Putamen (tissue), 1 donor: ENCODE measurements at places on chromosomes 5 and 9.
A peak's percentile ranks its signal among the peaks of the same experiment; 100 is the strongest.

GRCh38 chr9:75907923-75908322 is 17.4 kb downstream of the PCSK5 start:
- DNase-seq, result no peak

DNA sequence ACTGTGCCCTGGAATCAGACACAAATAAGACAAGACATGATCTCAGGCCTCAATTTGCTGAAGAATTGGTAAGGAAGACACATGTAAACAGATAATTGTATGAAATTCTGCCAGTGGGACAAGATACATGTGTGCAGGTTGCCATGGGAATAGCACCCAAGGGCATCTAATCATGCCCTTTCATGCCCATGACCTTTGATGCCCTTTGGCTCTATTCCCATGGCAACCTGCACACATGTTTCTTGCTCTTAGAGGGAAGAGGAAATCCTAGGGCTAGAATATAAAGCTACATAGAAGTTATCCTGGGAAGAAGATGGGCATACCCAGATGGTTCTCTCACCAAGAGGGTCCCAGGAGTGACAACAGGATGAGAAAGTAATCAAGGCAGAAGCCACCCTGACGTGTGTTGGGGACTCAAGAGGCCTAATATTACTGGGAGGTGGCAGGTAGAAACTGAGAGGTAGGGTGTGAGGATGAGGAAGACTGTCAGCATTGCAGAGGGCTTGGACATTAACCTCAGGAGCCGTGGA is 34.4 kb downstream of the P4HA2 start:
- no peak for DNase-seq

DNA sequence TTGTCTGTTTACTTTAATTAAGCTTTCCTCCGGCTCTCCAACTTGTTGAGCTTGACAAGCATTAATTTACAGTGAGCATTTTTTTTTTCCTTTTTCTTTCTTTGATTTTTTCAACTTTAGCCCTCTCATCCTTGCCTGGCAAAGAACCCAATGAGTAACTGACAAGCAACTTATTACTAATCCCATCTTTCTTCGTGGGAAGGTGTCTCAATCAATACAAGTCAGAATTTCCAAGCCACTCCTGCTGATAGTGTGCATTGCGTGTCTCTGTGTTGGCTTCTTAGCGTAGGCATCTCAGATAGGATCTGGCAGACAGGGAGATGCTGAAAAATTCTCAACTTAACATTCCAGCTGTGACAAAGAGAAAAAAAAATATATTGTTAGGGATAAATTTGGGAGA is 527.7 kb upstream of the WWC1 start:
- DNase-seq, result peak; percentile 67

- no peak for DNase-seq
Measured at GRCh38 chr5:131521252-131521651, 113.8 kb downstream of the RAPGEF6 start.

- DNase-seq, result no peak
Measured at GRCh38 chr9:6383551-6384225, 29.3 kb upstream of the UHRF2 start.

DNA sequence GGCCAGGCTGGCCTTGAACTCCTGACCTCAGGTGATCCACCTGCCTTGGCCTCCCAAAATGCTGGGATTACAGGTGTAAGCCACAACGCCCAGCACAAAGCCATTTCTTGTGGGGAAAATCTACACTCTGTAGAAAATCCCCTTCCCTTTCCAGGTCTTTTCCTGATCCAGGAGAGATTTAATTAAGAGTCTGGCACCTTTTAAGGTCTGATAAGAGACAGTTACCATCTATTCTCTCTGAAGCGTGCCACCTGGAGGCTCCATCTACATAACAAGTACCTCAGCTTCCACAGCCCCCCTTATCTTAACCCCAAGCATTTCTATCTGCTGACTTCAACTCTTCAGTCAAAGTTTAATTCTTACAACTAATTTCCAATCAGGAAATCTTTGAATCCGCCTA is 71.4 kb upstream of the CDK20 start:
- DNase-seq, result no peak

DNA sequence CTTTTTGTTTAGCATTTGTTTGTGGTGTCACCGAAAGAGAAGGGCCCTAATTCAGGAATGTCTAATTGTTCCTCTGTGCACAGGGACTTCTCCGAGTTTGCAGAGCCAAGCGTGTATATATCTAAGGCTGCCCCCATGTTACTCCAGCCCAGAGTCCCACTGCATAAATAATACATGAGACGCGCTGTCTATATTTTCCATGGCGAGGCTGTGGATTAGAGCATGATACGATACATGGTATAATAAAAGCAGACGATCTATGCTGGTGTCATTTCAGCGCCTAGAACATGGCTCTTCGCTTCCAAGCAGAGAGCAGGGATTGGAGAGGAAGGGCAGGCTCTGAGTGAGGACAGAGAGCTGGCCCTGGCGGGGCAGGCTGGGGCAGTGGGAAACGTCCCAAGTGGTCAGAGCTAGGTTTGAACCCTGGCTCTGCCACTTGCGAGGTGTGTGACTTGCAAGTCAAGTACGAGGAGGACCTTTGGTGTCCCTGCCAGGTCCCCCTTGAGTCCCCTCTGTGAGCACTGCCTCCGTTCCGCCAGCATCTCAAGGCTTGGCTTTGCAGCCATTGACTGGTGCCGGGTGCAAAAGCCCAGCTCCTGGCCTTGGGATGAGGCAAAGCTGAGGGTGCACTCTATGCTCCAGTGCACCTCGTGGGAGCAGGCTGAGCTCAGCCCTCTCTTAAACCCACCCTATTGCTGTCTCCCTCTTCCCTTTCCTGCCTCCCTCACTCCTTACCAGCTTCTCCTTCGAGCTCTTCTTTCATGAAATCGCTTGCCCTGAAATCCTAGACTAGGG is 29.2 kb upstream of the LAMC3 start:
- DNase-seq, result no peak

DNA sequence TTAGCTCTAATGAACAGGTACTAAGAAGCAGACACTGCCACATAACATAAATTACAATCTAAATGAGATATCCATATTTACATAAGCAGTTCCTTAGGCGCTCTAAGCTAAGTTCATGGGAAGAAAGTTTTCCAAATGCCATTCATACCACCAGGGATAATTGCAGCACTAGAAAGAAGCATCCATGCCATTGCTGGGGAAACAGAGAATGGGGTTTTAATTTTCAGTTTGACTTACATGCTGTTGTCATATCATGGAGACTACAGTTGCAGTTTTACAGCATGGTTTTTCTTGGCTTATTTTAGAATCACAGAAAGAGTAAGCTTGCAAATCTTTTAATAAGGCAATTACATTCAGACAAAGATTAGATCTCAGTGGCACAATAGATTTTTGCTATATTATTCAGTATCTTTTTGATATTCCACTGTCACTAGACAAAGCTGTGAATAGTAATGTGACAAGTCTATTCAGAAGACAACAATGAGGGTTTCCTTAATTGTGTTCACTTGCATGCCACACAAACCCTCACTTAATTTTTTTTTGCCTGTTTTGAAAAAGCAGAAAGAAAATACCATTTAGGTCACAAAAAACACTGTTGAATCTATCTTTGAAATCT is 108.4 kb upstream of the ELAVL2 start:
- DNase-seq, result no peak

DNA sequence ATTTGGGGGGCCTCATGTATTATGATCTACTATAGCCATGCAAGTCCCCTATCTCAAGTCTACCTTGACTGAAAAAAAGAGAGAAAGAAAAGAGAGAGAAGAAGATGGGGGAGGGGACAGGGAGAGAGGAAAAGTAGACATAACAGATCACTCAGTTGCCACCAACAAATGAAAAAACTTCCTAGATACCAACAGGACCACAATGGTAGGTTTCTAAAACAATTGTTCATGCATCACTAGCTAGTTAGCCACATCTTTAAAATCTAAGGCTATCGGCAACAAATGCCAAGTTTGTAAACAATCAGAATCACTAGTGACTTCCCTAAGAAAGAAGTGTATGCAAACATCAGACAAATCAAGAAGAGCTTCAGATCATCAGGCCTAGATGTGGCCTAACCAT is 328.2 kb downstream of the BNC2 start:
- no peak for DNase-seq

- no peak for DNase-seq
Measured at GRCh38 chr9:126341426-126341825, 14.8 kb downstream of the MVB12B start.

GRCh38 chr9:123835821-123836220 is 94.1 kb downstream of the DENND1A start:
- no peak for DNase-seq

- DNase-seq, result no peak
Measured at GRCh38 chr5:169036079-169036805, 264.7 kb downstream of the SLIT3 start.

DNA sequence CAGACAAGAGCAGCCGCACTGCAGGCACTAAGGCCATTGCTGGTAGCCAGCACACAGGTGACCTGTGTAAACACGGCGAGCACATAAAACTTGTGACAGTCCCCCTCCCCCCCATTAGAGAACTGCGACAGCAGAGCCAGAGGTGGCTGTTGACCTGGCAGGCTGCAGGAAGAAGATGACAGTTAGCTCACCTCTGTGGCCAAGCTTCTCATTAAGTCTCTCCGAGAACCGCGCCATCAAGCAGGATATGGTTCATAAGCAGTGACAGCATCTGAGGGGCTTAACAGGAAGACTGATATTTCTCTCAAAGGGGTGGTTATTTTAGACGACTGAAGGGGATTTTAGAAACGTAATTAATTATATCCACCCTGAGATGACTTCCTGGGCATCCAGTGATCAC is 5.2 kb downstream of the SURF4 start:
- DNase-seq, result no peak

GRCh38 chr5:108681079-108681921 is 66.4 kb upstream of the FER start:
- peak; percentile 50 for DNase-seq

GRCh38 chr5:169029661-169030274 is 271.2 kb downstream of the SLIT3 start:
- no peak for DNase-seq

DNA sequence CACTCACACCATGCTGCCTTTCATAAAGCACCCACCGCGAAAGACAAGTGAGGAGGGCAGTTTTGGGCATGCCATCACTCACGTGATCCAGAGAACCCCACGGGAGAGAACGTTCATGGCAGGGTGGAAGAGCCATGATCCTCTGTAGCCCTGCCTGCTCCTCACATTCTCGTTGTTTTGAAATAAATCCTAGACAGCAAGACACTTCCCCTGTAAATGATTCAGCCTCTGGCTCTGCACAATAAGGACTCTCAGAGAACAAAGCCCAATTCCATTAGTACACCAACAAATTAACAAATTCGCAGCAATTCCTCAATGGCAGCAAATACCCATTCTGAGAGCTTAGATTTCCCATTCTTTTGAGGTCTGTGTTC is 71.5 kb downstream of the WNK2 start:
- no peak for DNase-seq

DNA sequence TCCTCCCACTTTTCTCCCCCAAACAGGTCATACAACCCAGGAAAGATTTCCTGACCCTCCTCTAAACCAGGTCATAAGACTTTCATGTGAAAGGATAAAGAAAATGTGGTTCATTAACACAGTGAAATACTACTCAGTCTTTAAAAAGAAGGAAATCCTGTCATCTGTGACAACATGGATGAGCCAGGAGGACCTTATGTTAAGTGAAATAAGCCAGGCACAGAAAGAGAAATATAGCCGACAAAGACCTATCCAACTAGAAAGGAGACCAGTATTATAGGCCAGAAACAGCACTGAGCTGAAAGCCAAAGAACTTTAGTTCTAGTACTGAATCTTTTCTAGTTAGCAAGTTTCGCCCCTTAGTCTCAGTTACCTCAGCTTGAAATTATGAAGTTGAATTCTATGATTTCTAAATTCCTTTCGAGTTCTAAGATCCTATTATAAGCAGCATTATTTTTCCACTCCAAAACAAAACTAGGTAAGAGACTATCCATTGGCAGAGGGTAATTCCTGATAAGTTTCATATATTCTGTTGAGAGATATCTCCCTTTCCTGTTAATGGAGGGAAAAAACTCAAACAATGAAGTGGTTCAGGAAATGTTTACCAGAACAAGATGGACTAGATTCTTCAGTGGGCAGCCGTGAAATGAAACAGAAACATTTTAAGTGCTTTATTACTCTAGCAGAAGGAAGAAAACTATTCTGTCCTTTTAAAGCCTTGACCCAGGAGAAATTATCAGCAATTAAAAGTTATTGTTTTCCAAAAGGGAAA is 42.5 kb downstream of the GNA14 start:
- DNase-seq, result no peak

DNA sequence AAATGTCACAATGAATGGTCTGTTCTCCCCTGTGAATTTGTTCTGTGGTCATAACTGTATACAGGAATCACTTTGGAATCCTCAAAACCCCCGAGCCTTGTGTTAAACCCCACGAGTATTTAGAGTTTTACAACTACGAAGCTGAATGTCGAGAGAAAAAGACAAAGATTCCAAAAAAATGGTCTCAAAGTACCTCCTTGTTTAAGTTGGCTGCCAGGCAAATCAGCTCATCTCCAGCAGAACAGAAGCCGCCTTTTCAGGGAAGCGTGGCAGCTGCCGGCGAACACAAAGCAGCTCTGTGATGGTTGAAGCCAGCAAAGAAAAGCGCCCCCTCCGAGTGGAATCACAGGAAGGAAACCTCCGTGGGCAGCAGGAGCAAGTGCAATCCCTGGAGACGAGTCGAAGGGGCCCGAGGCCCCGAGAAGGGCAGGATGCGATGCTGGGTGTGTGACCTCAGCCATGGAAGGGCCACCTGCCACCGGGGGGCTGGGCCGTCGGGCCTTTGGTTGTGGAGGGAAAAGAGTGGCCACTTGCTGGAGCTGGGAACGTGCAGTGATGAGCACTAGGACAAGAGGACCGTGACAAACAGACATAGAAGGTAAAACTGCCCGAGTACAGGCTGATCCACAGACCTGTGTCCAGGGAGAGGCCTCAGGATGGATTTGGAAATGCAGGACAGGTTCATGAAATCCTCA is 706.4 kb downstream of the SEMA5A start:
- peak; percentile 92 for DNase-seq

DNA sequence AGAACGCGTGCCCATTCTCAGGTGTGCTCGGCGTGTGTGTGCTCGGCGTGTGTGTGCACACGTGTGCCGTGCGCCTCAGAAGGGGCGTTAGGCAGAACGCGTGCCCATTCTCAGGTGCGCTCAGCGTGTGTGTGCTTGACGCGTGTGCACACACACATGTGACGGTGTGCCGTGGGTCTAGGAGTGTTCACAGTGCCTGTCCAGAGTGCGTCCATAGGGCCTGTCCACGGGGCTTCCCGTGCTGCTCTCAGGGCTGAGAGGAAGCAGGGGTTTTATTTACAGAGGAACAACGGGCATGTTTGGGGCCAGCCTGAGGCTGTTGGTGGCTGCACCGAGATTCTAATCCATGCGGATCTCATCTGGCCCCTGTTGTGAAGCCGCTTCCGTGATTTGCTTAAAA is 14.2 kb upstream of the AHRR start:
- no peak for DNase-seq

GRCh38 chr9:74132986-74133385 is 364.1 kb upstream of the RORB start:
- no peak for DNase-seq

DNA sequence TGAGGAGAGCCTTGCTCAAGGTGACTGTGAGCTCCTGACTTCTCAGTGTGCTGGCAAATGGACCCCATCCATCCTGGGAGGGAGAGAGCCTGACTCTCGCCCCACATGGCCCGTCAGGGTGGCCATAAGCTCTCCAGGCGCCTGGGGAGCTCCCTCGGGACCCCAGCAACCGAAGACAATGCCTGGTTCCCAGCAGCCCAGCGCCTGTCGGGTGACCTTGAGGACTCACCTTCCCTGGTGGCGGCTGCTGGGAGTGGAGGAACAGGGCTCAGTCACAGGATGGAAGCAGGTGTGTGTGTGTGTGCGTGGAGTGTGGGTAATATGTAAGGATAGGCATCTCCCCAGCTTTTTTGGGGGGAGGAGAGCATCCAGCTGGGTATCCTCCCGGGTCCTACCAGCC is 190.3 kb downstream of the MELK start:
- no peak for DNase-seq
